ENCODE measurements at places on chromosomes 7 and 10. TPM values are rescaled to one million over a fixed set of nuclear protein-coding genes. Genes with fewer than 3 reads are reported as not detected.

DNA sequence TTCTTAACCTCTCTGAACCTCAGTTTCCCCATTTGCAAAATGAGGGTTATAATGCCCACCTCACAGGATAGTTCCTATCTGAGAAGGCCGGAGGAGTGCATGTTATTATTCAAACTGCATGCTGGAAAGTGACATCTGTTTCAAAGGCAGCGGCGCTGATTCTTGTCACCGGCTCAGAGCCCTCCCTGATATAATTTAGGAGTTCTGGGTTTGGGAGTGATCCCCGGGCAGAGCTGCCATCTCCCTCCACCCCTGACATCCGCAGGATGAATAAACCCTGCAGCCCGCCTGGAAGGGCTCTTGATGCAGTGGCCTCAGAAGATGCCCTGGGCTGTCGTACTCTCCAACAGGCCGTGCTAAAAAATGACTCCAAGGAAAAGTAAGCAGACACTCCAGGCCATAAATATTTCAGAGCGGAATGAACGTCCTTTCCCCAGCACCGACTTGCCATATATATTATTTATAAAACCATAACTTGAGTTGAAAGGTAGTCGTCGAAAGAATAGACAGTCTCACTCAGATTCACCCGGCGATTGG, 47.0 kb upstream of the MYL10 start:
- H3K4me1 ChIP-seq: no peaks in the 10 kb centered on the region
- no peak overlapping the region for H3K27ac ChIP-seq
- no peak overlapping the region for H3K4me3 ChIP-seq
- DNase-seq: no peak
- no peaks in the 10 kb centered on the region for H3K27me3 ChIP-seq

Gene NUTM2E
- 1.6 TPM for total RNA-seq

DNA sequence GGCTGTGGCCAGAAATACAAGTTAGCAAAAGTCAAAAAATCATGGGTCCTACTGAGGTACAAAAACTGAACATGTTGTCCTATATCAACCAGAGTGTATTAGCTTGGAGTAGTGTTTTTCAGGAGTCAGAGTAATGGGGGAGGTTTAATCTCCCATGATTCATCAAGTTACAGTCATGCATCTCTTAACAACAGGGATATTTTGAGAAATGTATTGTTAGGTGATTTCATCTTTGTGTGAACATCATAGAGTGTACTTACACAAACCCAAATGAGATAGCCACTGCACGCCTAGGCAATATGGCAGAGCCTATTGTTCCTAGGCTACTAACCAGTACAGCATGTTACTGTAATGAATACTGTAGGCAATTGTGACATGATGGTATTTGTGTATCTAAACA, 14.9 kb upstream of the TES start:
- H3K4me3 ChIP-seq: no peak overlapping the region
- H3K36me3 ChIP-seq: no peaks in the 10 kb centered on the region
- no peak for DNase-seq
- no peaks in the 10 kb centered on the region for H3K27me3 ChIP-seq

- H3K27ac ChIP-seq: no peak overlapping the region
- no peaks in the 10 kb centered on the region for H3K27me3 ChIP-seq
- H3K4me1 ChIP-seq: no peaks in the 10 kb centered on the region
- no peak for DNase-seq
Observed at GRCh38 chr7:23353172-23353571, 54.0 kb downstream of the MALSU1 start.

DNA sequence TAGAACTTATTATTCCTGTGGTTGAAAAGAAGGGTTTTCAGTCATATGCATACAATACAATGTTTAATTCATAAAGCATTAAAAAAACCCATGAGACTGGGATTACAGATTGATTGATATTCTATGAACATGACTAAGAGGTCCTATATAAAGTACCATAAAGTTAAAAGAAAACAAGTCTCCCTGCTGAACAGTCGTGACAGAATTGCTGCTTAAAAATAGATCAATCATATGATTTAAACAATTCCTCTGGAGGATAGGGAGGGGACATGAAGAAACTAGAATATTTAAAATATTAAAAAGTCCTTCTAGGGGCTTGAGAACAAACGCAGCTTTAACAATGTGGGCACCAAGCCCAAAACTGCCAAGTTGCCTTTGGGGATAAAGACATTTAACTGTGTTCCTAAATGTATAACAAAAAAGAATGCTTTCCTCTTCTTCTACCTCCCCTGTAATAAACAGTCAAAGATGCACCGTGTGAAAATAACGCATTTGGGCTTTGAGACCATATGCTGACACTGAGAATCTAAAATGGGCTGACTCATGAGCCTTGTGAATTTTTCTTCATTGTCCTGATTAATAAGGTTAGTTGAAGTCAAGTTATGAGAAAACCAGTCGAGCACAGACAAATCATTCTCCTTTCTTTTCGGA, 25.8 kb downstream of the TWIST1 start:
- no peaks in the 10 kb centered on the region for H3K4me1 ChIP-seq
- no peak overlapping the region for H3K27ac ChIP-seq
- H3K4me3 ChIP-seq: no peak overlapping the region
- H3K36me3 ChIP-seq: no peaks in the 10 kb centered on the region
- no peak for DNase-seq

Gene ITPRID1
- not detected for total RNA-seq

DNA sequence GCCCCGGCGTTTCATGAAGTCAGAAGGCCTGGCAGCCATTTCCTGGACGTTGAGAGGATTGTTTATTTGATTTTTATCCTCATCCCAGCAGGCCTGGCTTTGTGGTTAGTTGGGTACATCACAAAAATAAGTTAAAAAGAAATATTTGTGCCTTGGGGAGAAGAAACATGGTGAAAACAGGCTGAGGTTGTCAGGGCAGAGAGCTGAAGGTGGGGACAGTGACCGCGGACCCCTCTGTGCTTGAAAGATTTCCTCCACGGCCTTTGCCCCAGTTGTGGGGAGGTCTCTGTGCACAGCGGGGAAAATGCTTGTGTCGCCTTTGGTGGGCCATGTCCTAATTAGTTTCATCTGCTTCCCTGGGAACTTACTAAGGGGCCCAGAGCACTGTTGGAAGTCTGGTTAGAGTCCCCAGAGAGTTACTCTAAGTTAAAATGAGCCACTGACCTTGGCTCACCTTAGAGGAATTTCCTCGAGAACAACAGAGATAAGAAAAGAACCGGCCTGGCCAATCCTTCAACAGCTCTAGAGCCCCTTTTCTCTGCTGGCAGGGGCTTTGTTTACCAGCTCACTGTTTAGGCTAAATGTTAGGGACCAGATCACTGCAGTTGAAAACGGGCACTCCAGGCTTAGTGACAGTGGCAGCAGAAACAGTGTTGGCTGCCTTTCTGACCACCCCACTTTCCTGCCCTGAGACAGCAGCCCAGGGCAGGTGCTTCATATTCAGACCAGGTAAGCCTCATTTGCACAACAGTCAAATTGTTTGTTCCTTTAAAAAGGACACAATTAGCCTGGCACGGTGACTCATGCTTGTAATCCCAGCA, 37.9 kb downstream of the CRCP start:
- H3K4me1 ChIP-seq: peaks cover 23% of the 10 kb centered on the region
- H3K36me3 ChIP-seq: peaks cover 59% of the 10 kb centered on the region
- no peak overlapping the region for H3K27ac ChIP-seq
- no peak overlapping the region for H3K4me3 ChIP-seq
- no peak for DNase-seq

- peaks cover 2% of the 10 kb centered on the region for H3K4me1 ChIP-seq
- no peak overlapping the region for H3K27ac ChIP-seq
- no peak for DNase-seq
Observed at GRCh38 chr10:6912929-6913328, 332.9 kb upstream of the PRKCQ start.

Gene SPDYE2B
- total RNA-seq: not detected

DNA sequence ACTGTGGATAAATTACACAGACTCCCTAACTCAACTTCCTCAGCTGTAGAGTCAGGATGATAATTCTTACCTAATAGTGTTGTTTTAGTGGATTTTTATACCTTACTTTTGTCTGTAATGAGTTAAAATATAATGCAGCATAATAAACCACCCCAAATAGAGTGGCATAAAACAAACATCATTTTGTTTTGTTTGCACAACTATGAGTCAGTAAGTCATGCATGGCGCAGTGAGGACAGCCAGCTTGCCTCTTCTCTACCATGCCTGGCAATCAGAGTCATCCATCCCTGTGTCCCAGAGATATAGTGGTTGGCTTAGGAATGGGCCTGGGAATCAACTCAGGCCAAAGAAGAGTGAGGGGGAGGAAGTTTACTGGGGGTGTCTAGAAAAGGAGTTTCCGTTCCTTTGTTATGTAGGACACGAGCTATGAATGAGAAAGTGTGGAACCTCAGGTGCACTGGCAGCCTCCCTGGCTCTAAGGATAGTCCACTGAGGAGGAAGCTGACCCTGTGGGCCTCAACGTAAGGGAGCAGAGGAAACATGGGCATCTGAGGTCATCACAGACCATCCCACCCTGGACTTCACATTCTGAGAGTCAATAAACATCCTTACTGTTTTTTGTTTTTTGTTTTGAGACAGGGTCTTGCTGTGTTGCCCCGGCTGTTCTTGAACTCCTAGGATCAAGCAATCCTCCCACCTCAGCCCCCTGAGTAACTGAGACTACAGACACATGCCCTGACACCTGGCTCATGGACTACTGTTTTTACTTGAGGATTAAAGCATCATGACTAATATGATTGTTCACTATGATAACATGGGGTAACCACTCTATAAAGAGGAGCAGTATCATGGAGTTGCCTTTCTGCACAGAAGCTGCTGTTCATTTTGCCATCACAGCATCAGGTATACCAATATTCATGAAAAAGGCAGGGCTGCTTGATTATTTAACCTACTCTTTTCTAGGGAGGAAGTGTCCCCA, 21.0 kb upstream of the GRB10 start:
- H3K4me1 ChIP-seq: no peaks in the 10 kb centered on the region
- H3K27ac ChIP-seq: no peak overlapping the region
- DNase-seq: no peak
- H3K27me3 ChIP-seq: peaks cover 3% of the 10 kb centered on the region
- H3K4me3 ChIP-seq: no peak overlapping the region
- no peaks in the 10 kb centered on the region for H3K36me3 ChIP-seq

DNA sequence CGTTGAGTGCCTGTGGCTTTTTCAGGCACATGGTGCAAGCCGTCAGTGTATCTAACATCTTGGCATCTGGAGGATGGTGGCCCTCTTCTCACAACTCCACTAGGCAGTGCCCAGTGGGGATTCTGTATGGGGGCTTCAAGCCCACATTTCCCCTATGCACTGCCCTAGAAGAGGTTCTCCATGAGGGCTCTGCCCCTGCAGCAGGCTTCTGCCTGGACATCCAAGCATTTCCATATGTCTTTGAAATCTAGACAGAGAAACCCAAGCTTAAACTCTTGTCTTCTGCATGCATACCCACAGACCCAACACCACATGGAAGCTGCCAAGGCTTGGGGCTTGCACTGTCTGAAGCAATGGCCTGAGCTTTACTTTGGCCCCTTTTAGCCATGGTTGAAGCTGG, 146.4 kb downstream of the ARL4A start:
- H3K4me1 ChIP-seq: no peaks in the 10 kb centered on the region
- no peaks in the 10 kb centered on the region for H3K36me3 ChIP-seq
- no peaks in the 10 kb centered on the region for H3K27me3 ChIP-seq
- no peak overlapping the region for H3K27ac ChIP-seq
- no peak for DNase-seq
- H3K4me3 ChIP-seq: no peak overlapping the region

DNA sequence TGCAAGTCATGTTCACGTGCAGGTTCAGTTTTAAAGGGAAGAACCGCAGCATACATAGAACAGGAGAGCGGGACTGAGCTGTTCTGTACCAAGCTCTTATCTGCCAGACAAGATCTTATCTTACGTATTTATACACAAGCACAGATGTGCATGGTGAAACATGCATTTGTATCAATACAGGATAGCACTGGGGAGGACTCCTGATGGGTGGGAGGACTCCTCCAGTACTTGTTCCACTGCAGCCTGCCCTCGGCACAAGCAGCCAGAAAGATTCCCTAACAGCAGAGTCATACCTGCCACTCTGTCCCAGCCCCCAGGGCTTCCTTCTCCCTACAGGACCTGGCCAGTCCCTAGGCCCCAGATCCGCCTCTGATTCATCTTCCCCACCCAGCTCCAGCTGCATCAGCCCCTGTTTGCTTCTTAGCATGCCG, 13.2 kb upstream of the PRKCQ start:
- DNase-seq: no peak
- peaks cover 40% of the 10 kb centered on the region for H3K36me3 ChIP-seq
- no peak overlapping the region for H3K4me3 ChIP-seq
- peak overlapping the region; percentile 79 for H3K27ac ChIP-seq

GRCh38 chr10:121032460-121032859, 181.3 kb downstream of the WDR11 start:
- no peaks in the 10 kb centered on the region for H3K4me1 ChIP-seq
- no peaks in the 10 kb centered on the region for H3K36me3 ChIP-seq
- no peaks in the 10 kb centered on the region for H3K27me3 ChIP-seq
- H3K27ac ChIP-seq: no peak overlapping the region

DNA sequence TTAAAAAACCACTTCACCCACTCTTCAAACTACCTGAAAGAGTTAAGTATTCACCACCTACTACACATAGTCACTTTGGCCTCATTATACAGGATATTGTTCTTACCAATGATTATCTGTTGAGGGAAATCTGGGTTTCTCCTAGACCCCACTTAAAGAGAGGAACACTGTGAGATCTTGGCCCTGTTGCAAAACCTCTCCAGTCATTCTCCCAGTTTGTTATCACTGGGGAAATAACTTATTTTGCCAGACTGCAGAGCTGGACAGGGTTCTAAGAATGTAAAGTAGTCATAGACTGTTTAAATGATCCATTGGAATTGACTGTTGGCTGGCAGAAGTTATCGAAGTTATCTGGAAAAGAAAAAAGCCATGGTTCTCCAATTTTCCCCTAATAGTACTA, 143.8 kb downstream of the HGF start:
- H3K4me3 ChIP-seq: no peak overlapping the region
- H3K36me3 ChIP-seq: no peaks in the 10 kb centered on the region
- H3K27ac ChIP-seq: no peak overlapping the region
- H3K4me1 ChIP-seq: no peaks in the 10 kb centered on the region
- no peak for DNase-seq
- no peaks in the 10 kb centered on the region for H3K27me3 ChIP-seq

- no peaks in the 10 kb centered on the region for H3K27me3 ChIP-seq
- peak; percentile 89 for DNase-seq
- H3K27ac ChIP-seq: peak within 1 kb of the TSS; percentile 25
- H3K4me3 ChIP-seq: peak within 1 kb of the TSS; percentile 58
- peaks cover 11% of the 10 kb centered on the region for H3K36me3 ChIP-seq
- peaks cover 23% of the 10 kb centered on the region for H3K4me1 ChIP-seq
Observed at GRCh38 chr10:69629897-69630650, at the start of gene FAM241B. FAM241B (plus strand) TSS chr10:69630247; CDS start chr10:69631744, 1,497 bp downstream.
